ENCODE measurements at places on chromosomes 12 and 14. TPM values are rescaled to one million over a fixed set of nuclear protein-coding genes. Genes with fewer than 3 reads are reported as not detected.

The AJUBA gene
- 3.6 TPM for polyA plus RNA-seq

The KRT79 gene
- polyA plus RNA-seq: not detected

The WSCD2 gene
- 0.30 TPM for polyA plus RNA-seq

The KRT75 gene
- polyA plus RNA-seq: not detected

DNA sequence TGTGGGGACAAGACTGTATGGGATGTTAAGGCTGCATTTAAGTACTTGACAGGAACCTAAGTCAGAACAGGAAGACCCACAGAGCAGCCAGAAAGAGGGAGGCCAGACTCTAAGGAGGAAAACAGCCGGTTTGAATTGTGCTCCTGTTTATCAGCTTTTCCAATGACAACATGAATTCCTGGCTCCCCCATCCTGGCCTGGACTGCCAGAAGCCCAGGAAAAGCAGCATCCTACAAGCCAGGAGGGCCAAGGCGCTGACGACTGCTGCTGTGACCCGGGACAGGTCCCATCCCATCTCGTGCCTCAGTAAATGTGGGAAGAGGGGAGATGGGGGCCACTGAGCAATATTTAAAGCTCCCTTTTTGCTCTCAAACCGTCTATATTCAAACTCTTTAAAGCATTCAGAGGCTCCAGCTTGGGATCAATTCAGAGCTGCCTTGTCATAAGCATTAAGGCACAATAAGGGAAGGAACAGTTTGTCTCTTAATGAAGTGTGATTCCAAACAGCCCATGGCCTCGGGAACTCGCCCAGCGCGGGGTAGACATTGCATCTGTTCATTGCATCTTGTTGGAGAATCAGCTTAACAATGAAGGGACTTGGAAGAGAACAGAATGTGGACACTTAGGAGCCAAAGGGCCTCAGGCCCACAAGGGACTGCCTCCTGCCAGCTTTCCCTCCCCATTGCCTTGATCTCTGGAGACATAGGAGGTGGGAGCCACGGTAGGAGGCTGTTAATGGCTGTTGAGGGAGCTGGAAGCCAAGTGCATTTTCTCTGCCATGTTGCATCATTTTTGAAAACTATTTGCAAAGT lies 49.6 kb downstream of the CMKLR1 start:
- DNase-seq: no peak
- no peaks in the 10 kb centered on the region for H3K27me3 ChIP-seq
- no peak overlapping the region for H3K4me3 ChIP-seq
- H3K4me1 ChIP-seq: no peaks in the 10 kb centered on the region
- no peak overlapping the region for H3K27ac ChIP-seq

GRCh38 chr12:114192013-114192412 lies 213.9 kb downstream of the TBX5 start:
- DNase-seq: no peak
- H3K27me3 ChIP-seq: no peaks in the 10 kb centered on the region
- H3K4me1 ChIP-seq: no peaks in the 10 kb centered on the region
- no peaks in the 10 kb centered on the region for H3K36me3 ChIP-seq
- no peak overlapping the region for H3K27ac ChIP-seq

DNA sequence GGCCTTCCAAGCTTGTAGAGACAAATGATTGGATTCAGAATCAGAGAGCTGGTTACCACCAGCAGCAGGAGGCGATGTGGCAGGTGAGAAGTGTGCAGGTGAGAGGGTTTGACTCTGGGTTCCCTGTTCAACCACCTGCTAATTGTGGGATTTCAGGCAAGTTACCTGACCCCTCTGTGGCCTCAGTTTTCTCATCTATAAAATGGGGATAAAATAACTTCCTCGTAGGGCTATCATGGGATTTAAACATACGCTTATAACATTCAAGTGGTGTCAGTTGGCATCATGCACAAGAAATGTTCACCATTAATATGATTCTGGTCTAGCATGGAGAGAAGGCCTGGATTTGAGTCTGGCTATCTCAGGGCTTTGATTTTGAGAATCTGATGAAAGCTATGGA lies 143.8 kb upstream of the MYL2 start:
- DNase-seq: no peak
- H3K36me3 ChIP-seq: no peaks in the 10 kb centered on the region
- H3K27ac ChIP-seq: no peak overlapping the region
- H3K27me3 ChIP-seq: no peaks in the 10 kb centered on the region
- H3K4me1 ChIP-seq: no peaks in the 10 kb centered on the region

All from adrenal gland (tissue), 19 donors.